ENCODE measurements at places on chromosomes 6 and 20.
A peak's percentile ranks its signal among the peaks of the same experiment; 100 is the strongest.

DNA sequence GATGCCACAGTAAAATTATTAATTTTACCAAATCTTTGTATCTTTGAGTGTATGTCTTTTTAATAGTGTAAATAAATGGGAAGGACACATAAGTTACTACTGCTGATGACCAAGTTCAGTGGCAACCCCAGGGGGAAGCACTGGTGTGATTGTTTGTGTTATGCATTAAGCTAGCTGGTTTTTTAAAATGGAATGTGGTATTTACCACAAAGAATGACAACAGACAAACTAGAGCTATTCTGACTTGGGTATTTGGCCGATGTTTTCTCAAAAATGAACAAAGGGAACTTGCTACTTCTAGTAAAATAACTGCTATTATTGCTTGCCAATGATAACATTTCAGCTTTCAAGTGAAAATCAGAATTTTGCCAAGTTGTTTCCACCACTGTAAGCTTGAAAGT lies 2.9 kb downstream of the FNDC1 start:
- no peak overlapping the region for H3K27ac ChIP-seq
- H3K4me3 ChIP-seq: no peak overlapping the region
- H3K36me3 ChIP-seq: no peaks in the 10 kb centered on the region
- H3K4me1 ChIP-seq: peaks cover 11% of the 10 kb centered on the region
- H3K27me3 ChIP-seq: peaks cover 27% of the 10 kb centered on the region
- DNase-seq: no peak

GRCh38 chr6:13560651-13561044 lies 13.8 kb upstream of the SIRT5 start:
- no peaks in the 10 kb centered on the region for H3K36me3 ChIP-seq
- H3K4me3 ChIP-seq: no peak overlapping the region
- H3K27me3 ChIP-seq: peaks cover 1% of the 10 kb centered on the region
- no peak for DNase-seq
- H3K4me1 ChIP-seq: no peaks in the 10 kb centered on the region
- H3K27ac ChIP-seq: no peak overlapping the region

DNA sequence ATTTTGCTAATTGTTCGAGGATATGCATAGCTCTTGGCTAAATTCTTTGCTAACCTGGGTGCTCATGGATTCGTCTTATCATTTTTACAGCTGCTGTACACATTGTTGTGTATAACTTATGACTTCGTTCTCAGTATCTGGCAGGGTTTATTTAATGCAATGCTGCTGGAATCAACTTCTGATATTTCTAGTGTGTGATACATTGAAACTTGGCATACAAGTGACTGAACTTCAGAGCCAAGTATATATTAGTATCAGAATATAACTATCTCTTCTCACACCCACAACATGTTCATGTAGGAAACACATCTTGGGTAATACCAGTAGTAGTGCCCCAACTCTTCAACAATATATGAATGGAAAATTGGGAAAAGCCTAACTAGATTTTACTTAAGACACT lies 764.2 kb downstream of the TENT5A start:
- H3K27ac ChIP-seq: no peak overlapping the region
- no peak overlapping the region for H3K4me3 ChIP-seq
- no peak for DNase-seq
- H3K36me3 ChIP-seq: no peaks in the 10 kb centered on the region

DNA sequence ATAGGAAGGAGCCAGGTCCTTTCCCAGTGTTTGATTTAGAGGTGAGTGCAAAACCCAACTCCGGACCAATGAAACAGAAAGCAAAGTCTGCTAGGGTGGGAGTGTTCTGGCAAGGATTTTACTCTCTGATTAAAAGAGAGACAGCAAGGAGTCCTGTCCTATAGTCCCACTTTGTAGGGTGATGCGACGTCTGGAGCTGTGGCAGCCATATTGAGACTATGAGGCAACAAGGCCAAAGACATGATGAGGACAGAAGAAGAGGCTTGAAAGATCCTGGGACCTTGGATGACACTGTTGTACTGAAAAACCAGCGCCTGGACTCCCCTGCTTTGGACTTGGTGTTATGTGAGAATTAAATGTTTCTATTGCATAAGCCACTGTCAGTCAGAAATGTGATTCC lies 8.1 kb downstream of the SULF2 start:
- H3K36me3 ChIP-seq: no peaks in the 10 kb centered on the region
- peaks cover 2% of the 10 kb centered on the region for H3K27me3 ChIP-seq
- no peak overlapping the region for H3K4me3 ChIP-seq
- DNase-seq: no peak
- H3K27ac ChIP-seq: no peak overlapping the region

DNA sequence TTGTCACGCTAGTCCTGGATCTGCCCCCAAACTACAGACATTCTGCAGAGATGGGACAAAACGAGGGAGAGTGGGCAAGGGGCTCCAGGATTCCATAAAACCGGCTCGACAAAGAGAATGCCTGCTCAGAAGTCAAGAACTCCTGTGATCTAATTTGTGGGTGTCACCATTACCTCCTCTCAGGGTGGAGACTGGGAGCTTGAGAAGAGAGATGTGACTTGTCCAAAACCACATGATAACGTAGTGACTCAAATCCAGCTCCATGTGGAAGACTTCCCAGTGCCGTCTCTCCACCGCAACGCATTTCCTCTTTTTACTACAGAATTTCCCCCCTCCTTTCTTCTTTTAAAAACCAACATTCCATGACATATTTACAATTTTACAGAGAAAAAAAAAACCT lies 44.3 kb downstream of the TRERF1 start:
- H3K36me3 ChIP-seq: no peaks in the 10 kb centered on the region
- no peak overlapping the region for H3K4me3 ChIP-seq
- no peak for DNase-seq
- H3K4me1 ChIP-seq: peaks cover 77% of the 10 kb centered on the region
- H3K27me3 ChIP-seq: peaks cover 1% of the 10 kb centered on the region

DNA sequence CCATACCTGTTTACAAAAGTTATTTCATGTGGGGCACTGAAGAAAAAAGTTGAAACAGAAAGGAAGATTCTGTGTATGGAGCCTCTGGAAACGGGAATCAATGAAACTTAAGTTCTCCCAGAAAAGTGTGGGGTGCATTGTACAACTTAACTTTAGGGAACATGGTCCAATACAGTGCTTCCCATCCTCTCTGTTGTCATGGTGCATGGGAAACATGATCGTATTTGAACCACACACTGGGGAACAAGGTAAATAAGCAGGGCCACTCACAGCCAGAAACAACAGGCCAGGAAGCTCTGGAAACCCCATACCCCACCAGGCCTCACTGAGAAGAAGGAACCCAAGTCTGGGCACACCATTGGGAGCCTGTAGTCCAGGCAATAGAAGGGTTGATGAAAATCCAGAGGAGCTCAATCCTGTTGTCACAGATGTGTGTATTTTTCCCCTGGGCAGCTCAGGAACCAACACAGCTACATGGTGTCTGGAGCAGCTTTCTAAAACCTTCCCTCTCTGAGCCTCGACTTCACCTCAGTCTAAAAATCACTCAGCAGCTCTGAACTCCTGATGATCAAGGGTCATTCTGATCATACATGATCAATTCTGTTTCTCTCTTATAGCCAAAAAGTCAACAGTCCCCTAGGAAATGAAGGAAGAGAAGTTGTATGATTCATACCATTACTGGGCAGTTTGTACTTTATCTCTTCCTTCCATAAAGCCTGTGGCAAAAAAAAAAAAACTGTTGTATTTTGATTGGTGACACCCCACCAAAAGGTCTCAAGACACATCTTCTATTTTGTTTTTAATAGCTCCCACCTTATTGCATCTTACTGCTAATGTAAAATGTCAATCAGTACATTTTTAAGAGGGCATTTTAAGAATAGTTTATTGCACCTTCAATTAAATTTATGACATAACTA lies 198.5 kb upstream of the TAB2 start:
- H3K4me3 ChIP-seq: no peak overlapping the region
- no peaks in the 10 kb centered on the region for H3K4me1 ChIP-seq
- no peaks in the 10 kb centered on the region for H3K27me3 ChIP-seq
- no peaks in the 10 kb centered on the region for H3K36me3 ChIP-seq
- H3K27ac ChIP-seq: no peak overlapping the region

DNA sequence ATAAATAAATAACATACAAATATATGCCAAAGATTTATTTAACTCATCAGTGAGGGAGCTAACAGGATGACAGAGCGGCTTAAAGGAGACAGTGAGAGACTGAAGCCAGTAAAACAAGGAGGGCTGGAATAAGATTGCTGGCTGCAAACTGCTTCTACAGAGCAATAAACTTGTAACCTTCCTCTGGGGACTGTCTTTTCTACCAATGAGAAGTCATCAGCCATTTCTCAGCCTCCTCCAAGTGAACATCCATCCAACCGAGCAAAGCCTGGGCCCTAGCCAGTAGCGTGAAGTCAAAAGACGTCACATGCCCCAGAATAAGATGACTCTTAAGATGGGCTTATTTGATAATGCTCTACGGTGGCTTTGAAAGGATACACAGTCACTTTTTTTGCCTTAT lies 42.5 kb downstream of the CPXM1 start:
- peaks cover 21% of the 10 kb centered on the region for H3K4me1 ChIP-seq

GRCh38 chr6:143516690-143517446 lies 5.3 kb upstream of the FUCA2 start:
- H3K27ac ChIP-seq: no peak overlapping the region
- no peak for DNase-seq
- peaks cover 7% of the 10 kb centered on the region for H3K36me3 ChIP-seq
- no peaks in the 10 kb centered on the region for H3K27me3 ChIP-seq
- H3K4me3 ChIP-seq: no peak overlapping the region

- no peak overlapping the region for H3K4me3 ChIP-seq
- DNase-seq: no peak
- peaks cover 11% of the 10 kb centered on the region for H3K27me3 ChIP-seq
- no peak overlapping the region for H3K27ac ChIP-seq
- peaks cover 21% of the 10 kb centered on the region for H3K4me1 ChIP-seq
- H3K36me3 ChIP-seq: no peaks in the 10 kb centered on the region
Measured at GRCh38 chr20:31831211-31831610, 12.1 kb downstream of the MYLK2 start.

DNA sequence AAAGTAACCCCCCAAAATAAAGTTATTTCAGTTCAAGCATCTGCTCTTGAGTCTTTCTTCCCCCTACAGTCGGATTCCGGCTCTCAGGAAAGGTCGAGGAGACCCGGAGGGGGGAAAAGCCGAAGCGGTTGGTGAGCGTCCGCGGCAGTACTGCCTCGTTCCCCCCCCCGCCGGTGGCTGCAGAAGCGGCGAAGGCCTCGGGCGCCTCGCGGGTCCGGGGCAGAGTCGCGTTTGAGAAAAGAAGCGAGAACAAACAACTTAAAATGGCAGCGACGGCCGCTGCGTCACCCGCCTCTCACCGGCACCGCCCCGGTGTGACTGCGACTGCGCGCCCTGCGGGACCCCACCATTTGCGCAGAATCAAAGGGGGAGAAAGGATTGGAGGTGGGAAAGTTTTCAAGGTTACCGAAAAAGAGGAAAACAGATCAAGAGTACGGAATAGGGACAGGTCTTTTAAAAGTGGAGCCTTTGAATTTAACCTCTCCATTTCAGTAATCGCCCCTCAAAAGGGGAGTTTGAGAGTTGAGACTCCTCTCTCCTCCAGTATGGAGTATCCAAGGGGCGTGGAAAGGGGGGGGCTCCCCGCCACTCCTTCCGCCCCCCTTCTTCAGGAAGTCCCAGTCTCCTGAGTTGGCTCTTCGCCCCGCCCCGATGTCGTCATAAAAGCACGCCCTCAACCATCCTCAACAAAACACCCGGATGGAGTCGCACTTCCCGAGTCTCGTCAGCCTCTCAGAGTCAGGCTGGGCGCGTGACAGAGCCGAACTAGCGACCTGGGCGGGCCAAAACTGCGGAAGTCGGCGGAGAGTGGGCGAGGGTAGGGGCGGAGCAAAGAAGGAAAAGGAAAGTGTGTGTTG lies 1.9 kb upstream of the C6orf62 start:
- H3K36me3 ChIP-seq: peaks cover 11% of the 10 kb centered on the region
- H3K4me3 ChIP-seq: peak overlapping the region; percentile 99
- DNase-seq: peak; percentile 100

DNA sequence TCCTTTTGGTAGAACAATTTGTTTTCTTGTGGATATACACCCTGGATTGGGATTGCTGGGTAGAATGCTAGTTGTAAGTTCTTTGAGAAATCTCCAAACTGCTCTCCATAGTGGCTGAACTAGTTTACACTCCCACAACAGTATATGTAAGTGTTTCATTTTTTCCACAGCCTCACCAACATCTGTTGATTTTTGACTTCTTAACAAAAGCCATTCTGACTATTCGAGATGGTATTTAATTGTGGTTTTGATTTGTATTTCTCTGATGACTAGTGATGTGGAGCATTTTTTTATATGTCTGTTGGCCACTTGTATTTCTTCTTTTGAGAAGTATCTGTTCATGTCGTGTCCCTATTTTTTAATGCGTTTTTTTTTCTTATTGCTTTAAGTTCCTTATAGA lies 444.1 kb downstream of the CBLN4 start:
- no peaks in the 10 kb centered on the region for H3K36me3 ChIP-seq
- no peaks in the 10 kb centered on the region for H3K4me1 ChIP-seq
- no peak for DNase-seq
- H3K4me3 ChIP-seq: no peak overlapping the region
- H3K27ac ChIP-seq: no peak overlapping the region

DNA sequence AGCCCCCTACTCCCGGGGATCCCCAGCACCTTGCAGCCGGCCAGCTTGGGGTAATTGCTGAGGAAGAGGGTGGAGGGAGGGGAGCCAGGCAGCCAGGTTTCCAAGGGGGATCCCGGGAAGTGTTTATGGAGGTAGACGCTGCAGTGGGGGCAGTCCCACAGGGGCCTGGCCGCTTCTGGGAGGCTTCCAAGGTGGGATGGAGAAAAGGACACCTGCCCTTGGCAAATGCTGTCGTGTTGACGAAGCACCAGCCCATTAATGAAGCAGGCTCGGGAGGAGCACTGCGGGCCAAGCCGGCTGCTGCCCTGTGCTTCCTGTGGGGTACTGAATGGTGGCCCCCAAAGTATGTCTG lies 82.4 kb downstream of the TMEM242 start:
- H3K27me3 ChIP-seq: peaks cover 27% of the 10 kb centered on the region
- H3K36me3 ChIP-seq: no peaks in the 10 kb centered on the region
- DNase-seq: no peak
- no peak overlapping the region for H3K27ac ChIP-seq
- H3K4me1 ChIP-seq: peaks cover 14% of the 10 kb centered on the region

DNA sequence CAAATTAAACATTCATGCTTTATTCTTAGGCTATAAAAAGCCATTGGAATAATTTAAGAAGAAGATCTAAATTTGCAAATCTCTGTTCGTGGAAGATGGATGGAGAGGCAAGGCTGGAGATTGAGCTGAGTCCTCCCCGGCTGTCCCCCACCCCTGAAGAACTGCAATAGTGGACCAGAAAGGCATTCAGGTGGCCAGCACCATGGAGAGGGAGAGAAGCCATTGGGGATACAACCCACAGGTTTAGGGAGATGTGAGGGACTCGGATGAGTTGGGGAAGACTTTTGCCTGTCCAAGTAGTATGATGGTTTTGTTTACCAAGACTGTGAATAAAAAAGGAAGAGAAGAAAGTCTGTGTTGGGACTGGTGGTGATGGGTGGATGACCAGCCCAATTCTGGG lies 120.8 kb downstream of the F13A1 start:
- no peak for DNase-seq
- no peaks in the 10 kb centered on the region for H3K27me3 ChIP-seq
- H3K36me3 ChIP-seq: no peaks in the 10 kb centered on the region
- H3K27ac ChIP-seq: no peak overlapping the region
- no peaks in the 10 kb centered on the region for H3K4me1 ChIP-seq

GRCh38 chr20:19113343-19113930 lies 99.0 kb upstream of the SLC24A3 start:
- H3K4me3 ChIP-seq: no peak overlapping the region
- no peaks in the 10 kb centered on the region for H3K36me3 ChIP-seq
- H3K27me3 ChIP-seq: no peaks in the 10 kb centered on the region
- no peak for DNase-seq
- H3K4me1 ChIP-seq: peaks cover 34% of the 10 kb centered on the region

Measured in immature natural killer cell (primary cell).